Motor neuron (in vitro differentiated cells): ENCODE measurements at places on chromosomes 7 and 10.

GRCh38 chr10:82245157-82245556 lies 370.2 kb downstream of the NRG3 start:
- no peak for ATAC-seq

DNA sequence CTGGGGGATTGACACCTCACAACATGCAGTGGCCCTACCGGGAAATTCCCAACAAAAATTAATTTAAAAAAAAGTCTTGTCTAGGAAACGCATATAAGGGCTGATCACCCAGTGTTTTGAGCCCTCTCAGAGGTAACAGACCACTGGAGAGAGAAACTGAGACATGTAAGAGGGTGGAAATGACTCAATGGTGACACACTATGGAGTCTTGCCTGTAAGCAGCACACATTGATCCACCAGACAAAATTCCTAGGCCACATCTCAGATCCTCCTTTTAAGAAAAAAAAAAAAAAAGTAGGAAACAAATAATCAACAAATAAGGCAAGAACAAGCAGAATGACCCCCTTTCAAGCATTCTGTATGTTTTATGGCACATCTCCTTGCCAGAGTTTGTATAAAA lies 296.2 kb downstream of the MAGI2 start:
- ATAC-seq, result no peak

DNA sequence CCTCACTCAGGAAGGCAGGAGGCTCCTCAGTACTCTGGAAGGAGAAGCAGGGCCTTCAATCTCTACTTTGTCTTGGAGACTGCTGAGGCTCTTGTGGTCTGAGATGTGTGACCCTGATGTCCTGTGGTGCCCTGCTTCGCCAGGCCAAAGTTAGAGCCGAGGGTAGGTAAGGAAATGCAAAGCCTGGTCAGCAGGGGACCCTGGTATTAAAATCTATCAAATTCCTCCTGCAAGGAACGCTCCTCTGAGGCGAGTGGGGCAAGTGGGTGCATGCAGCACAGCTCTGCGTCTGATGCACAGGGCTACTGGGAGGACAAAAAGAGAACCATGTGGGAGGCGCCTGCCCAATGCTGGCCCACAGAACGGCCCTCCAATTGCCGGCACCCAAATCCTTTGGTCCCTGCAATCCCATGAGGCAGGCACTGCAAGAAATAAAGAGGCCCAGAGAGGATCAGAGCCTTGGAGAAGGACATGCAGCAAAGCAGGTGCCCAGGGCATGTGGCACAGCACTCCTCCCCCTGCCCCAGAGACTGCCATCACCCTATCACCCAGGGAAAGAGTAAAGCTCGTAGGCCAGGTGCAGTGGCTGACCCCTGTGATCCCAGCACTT lies 23.1 kb upstream of the ZMIZ1 start:
- no peak for ATAC-seq

DNA sequence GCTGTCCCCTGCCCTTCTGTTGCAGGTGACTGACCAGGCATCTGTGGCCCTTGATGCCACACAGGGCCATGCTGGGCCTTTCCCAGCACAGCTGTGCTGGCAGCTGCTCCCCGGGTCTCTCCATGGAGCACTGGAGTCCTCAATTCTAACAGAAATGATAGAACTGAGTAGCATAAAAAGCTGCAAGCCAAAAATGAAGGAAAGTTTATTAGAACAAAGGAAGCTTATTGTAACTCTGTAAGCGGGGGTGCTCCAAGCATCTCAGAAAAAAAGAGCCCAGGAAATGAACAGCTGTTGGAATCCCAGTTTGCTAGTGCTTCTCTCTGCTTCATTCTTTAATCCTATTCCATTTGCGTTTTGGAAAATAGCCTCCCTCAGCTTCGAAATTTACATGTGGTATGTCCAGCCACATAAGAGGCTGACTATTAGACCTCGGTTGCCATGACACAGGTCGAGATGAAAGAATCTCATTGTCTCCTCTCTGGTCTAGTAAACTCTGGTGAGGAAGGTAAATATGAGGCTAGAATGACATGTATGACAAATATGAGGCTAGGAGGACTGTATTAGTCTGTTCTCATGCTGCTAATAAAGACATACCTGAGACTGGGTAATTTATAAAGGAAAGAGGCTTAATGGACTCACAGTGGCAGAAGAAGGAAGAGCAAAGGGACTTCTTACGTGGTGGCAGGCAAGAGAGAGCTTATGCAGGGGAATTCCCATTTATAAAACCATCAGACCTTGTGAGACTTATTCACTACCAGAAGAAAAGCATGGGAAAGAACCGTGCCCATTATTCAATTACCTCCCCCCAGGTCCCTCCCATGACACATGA lies 23.7 kb downstream of the EPDR1 start:
- peak; percentile 71 for ATAC-seq

GRCh38 chr7:25310896-25311295 lies 82.6 kb upstream of the NPVF start:
- no peak for ATAC-seq
